Stimulated activated CD8-positive, alpha-beta memory T cell treated with anti-CD3 and anti-CD28 coated beads, Interleukin-7, amount 100 ng/mL, for 1 hour (primary cell): ENCODE measurements at places on chromosomes 2 and 18.

DNA sequence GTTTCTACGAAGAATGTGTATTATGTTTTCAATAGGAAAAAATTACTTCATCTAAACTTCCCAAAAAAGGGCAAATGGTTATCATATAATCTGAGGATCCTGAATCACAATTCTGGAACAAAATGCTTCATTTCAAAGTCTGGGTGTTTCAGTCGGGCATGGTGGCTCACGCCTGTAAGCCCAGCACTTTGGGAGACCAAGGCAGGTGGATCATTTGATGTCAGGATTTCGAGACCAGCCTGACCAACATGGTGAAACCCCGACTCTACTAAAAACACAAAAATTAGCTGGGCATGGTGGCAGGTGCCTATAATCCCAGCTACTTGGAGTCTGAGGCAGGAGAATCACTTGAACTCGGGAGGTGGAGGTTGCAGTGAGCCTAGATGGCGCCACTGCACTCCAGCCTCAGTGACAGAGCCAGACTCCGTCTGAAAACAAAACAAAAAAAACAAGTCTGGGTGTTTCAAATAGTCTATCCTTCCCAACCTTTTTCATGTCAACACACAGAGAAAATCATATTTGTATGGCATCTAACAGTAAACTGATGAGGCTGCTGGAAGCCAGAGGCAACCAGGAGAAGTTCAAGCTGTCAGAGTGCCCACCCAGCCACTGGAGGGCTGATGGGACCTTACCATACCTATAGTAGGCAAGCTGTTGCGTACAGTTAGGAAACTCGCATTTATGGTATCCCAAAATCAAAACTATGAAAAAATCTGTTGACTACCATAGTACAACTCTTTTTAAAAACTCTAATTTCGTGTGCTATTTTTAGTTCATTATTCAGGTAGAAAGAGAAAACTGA, 14.6 kb downstream of the NBAS start:
- no peak for DNase-seq

DNA sequence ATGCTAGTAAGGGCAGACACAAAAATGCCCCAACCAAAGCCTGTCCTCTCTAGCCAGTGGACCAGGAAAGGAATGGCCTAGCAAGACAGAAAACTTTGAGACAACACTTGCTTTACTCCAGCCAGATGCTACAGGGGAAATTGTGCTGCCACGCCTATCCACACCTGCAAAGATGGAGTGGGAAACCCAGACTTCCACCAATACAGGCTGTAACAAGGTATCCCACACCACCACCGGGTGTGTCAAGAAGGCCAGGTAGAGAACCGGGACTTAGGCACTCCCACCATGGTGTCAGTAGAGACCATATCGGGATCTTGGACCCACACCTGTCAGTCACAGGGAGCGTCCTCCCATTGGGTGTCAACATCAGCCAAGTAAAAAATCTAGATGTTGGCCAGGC, 16.2 kb upstream of the ESPNL start:
- no peak for DNase-seq

DNA sequence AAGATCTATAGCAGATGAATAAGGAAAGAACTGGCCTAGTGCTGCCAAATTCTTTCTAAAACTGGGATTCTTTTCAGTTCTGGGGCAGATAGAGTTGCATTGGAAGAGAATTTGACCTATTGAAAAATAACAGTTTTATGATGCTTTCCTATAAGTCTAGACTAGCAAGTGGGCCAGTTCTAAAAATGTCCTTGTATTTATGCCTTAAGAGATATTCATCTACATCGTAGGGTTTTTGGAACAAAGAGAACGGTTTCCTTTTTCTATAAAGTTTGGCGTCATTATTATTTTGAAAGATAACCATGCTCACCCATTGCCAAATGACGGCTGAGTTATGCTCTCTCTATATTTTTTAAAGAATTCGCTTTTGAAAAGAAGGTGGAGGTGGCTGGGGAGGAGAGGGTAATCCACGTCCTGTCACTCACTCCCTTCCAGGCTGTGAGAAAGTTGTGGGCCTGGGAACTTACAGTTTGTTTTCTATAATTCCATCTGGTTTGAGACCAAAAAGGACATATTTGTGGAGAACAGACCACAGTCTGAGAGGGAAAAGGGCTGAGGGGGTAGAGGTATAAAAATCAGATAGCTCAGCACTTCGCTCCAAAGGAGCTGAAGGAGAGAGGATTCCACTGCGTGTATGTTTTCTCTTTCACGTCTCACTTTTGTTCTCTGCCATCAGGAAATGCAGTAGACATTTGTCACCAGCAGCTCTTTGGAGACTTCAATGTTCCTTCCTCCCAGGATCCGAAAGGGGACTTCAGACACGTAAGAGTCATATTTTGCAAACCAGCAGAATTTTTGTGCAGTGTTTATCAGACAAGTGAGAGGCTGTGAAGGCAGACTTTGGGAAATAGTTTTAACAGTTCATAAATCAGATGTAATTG, 281.9 kb upstream of the FN1 start:
- no peak for DNase-seq

DNA sequence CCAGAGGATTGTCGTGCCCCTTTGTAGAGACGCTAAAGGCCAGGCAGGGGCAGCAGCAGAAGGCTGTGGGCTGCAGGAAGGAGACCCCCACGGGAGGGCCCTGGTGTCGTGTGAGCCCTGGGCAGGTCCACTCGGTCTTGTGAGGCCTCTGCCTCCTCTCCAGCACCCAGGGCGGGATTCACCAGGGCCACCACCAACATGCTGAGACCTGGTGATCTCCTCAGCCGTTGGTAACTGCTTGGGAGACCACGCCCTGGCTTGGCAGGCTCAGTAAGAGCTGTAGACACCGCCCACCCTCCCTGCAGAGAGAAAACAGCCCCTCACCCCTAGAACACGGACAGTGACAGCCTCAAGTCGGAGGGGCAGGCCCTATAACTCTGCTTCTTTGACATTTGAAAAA, 21.1 kb downstream of the MBP start:
- no peak for DNase-seq

- DNase-seq, result no peak
Observed at GRCh38 chr18:39178166-39178565, 1612.6 kb upstream of the CELF4 start.

DNA sequence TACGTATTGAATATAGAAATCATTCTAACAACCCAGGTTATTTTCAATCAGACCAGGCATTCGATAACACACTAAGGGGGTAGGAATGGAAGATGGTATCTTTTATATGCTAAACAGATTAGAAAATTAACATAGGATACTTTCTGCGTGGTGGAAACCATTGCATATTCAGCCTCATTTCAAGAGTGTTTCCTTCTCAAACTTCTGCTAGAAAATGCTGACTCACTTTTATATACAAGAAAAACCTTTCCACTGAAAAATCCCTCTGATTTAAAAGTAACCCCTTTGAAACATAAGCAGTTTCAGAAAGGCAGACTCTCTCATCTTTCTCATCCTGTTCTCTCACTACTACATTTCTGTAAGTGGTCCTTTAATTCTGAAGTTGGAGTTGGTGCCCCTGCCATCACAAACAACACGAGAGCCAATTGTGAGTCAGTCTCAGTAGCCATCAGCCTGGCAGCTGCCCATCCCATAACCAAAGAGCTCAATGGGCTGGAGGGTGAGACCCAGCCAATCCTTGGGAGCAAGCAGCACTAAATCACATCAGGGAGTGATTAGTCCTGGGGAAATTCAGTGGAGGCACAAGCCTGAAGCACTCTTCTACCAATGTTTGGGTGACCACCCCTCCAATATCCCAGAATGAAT, 343.1 kb downstream of the CELF4 start:
- no peak for DNase-seq

DNA sequence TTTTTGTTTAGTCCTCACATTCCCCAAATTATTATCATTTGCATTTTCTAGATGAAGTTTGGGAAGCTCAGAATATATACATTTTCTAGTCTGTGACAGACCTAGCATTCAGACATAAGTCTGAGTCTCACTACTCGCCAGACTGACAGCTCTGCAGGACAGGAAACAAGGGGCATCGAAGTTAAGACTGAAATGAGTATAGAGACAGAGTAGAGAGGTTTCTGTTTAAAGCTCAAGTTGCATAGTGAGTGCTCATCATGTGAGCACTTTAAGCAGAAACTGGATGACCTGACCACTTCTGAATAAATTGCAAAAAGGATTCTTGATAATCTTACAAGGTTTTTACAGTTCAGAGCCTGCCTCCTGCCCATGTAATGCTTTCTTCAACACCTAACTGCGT, 1.1 kb downstream of the HADHB start:
- DNase-seq, result no peak

DNA sequence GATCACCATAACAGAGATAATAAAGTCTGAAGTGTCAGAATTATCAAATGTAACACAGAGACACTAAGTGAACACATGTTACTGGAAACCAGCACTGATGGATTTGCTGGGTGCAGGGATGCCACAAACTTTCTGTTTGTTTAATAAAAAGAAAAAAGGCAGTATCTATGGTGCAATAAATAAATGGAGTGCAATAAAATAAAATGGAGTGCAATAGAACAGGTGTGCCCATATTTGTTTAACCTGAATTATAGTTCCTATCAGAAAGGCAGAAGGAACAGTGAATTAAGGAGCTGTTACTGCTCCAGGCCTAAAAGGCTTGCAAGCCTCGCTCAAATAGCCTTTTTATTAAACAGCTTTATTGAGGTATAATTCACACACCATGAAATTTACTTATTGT, 81.0 kb upstream of the KIDINS220 start:
- no peak for DNase-seq

GRCh38 chr18:44708451-44709083, 27.9 kb downstream of the SETBP1 start:
- DNase-seq, result no peak

DNA sequence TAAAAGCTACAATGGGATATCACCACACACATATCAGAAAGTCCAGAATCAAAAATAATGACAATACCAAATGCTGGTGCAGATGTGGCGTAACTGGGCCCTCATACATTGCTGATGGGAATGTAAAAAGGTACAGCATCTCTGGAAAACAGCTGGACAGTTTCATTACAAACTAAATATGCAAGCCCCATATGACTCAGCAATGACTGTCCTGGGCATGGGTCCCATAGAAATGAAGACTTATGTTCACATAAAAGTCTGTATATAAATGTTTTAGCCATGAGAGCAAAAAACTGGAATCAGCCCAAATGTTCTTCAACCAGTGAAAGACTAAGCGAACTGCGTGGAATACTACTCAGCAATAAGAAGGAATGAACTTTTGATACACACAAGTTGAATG, 56.7 kb downstream of the ALPK2 start:
- no peak for DNase-seq

GRCh38 chr18:22551536-22552151, 133.9 kb upstream of the CTAGE1 start:
- DNase-seq, result no peak

GRCh38 chr2:46942143-46942526, 26.5 kb upstream of the MCFD2 start:
- DNase-seq, result peak; percentile 37

DNA sequence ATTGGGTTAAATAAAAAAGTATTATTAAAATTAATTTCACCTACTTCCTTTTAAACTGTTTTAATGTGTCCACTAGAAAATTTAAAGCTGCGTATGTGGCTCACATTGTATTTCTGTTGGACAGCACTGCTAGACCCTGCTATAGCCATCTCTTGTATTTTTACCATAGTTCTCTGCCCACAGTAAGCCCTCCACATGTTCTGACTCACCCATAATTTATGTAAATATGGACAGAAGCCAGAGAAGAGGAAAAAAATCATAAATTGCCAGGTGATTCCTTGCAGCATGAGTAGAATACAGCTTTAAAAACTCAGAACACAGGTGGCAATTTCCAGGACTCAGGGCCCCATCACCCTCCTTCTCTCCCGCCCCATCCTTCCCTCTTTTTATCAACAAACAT, 142.4 kb upstream of the MEX3C start:
- no peak for DNase-seq

DNA sequence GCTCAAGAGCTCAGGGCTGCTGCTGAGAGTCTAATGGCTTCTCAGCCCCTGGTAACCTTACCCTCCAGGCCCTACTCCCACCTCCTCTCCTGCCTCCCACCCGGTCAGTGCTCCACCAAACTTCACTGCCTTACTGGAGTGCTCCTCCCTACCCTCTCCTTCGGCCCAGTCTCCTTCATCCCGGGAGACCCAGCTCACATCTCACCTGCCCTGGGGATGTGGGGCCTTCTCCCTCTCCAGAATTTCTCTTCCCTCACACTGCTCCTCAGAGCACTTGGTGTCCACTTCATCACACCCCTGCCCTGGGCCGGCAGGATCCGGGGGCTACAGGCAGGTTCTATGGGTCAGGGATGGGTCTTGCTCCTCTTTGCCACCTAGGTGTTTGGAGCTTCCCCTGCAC, 21.6 kb downstream of the PTPN18 start:
- DNase-seq, result no peak
